Nucleus accumbens (tissue), 56 donors: ENCODE measurements at places on chromosomes 16 and 17.

DNA sequence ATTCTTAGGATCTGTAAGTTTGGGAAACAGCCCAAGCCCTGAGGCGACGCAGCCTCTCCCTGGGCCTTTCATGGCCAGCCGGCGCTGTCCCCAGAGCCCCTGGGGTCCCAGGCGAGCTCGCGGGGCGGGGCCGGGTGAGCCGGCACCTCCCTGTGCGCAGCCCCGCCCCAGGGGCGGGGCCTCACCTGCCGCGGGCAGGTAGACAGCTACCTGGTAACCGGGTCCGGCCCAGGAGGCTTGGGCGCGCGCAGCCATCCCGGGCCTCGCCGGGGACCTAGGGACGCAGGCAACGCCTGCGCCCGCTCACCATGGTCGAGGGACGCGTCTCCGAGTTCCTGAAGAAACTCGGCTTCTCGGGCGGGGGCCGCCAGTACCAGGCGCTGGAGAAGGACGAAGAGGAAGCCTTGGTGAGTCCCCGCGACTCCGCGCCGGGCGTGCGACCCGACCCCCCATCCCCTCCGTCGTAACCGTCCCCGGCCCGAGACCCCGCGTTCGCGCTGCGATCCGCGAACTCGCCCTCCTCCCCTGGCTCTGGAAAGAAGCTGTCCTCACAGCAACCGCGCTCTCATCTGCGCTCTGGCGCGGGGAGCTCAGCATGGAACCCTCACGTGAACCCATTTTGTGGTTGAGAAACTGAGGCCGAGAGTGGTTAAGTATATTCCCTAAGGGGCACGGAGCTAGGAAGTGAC, at the start of gene ATP2C2:
TSS of gene ATP2C2 (plus strand) at position 231 of the 689 bp plus-strand sequence. CDS start at position 309, 78 bp downstream.
- DNase-seq: no peak

DNA sequence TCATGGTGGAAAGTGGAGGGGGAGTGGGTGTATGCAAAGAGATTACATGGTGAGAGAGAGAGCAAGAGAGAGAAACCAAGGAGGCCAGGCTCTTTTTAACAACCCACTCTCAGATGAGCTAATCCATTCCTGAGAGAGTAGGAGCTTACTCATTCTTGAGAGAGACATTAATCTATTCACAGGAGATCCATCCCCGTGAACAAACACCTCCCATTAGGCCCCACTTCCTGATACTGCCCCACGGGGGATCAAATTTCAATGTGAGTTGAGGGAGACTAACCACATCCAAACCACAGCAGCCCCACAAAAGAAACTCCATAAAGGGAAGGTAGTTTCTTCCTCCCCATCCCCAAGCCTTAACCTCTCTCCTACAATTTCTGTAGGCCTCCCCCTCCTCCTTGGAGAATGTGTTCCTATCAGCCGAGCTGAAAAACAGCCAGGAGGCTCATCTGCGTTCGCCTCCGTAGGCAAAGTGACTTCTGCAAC, 450.0 kb downstream of the NPIPA7 start:
- DNase-seq: no peak

- no peak for DNase-seq
Observed at GRCh38 chr16:53080345-53081031, 25.7 kb downstream of the CHD9 start.

DNA sequence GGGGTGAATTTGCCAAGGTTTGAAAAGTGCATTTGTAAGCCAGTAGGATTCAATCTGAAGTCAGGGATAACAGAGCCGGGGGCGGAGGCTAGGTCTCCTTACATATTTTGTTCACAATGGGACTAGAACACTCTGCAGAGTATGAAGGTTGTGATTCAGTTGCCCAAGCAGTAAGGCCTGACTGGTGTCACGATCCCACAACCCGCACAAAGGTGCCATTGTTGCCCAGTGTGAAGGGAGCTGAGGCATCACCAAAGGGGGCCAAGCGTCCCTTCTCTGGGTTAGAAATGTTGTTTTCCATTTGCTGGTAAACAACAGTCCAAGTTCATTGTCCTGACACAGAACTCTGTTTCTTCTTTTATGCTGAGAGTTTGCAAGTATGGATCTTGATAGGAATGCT, 471.8 kb downstream of the MAF start:
- no peak for DNase-seq

DNA sequence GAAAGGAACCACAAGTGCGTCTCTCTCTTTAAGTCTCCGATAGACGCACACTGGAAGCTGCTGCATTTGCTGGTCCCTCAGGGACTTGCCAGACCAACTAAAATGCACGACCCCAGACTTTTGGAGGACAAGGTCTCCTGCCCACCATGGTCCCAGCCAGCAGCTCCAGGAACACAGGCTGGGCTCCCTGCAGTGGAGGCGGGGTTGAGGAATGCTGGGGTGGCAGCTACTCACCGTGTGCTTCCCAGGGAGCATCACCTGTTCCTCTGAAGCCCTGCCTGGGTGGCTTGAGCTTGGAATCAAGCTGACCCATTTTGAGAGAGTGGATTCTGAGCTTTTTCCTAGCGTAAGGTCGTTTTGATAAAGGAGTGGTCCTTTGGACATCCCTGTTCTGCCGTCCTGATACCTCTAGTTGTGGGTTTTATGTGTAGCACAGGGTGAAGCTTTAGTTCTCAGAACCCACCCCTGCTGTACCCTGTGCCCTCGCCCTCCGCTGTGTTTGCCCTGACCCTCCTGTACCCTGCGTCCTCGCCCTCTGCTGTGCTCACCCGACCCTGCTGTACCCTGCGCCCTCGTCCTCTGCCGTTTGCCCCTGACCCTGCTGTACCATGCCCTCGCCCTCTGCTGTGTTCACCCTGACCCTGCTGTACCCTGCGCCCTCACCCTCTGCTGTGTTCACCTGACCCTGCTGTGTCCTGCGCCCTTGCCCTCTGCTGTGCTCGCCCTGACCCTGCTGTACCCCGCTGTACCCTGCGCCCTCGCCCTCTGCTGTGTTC, 11.0 kb downstream of the ZNF276 start:
- no peak for DNase-seq

- DNase-seq: peak; percentile 23
Observed at GRCh38 chr17:19645734-19646201, 2.8 kb upstream of the ALDH3A2 start.

GRCh38 chr16:10178080-10178479, 4.1 kb downstream of the GRIN2A start:
- no peak for DNase-seq

DNA sequence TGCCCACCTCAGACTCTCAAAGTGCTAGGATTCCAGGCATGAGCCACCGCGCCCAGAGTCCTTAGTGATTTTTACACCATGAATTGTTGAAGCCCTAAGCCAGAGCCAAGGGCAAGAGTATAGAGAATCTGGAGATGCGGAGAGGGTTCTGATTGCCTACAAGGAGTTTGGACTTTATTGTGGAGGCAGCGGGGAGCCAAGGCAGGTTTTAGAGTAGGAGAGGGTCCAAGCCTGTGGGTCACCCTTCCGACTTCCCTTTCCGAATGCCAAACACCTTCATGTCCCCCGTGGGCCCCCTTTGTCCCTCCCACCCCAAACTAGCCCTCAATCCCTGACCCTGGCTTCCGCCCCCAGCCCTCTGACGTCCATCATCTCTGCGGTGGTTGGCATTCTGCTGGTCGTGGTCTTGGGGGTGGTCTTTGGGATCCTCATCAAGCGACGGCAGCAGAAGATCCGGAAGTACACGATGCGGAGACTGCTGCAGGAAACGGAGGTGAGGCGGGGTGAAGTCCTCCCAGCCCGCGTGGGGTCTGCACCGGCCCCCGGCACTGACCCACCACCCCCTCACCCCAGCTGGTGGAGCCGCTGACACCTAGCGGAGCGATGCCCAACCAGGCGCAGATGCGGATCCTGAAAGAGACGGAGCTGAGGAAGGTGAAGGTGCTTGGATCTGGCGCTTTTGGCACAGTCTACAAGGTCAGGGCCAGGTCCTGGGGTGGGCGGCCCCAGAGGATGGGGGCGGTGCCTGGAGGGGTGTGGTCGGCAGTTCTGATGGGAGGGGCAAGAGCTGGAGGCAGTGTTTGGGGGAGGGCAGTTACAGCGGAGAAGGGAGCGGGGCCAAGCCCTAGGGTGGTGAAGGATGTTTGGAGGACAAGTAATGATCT, 7.1 kb downstream of the MIEN1 start:
- no peak for DNase-seq

- DNase-seq: no peak
Observed at GRCh38 chr17:16013943-16014407, 14.4 kb downstream of the TTC19 start.

GRCh38 chr17:353213-353837, 718 bp upstream of the RPH3AL start:
- no peak for DNase-seq

- DNase-seq: no peak
Observed at GRCh38 chr17:82151106-82151957, 53.3 kb upstream of the FASN start.

DNA sequence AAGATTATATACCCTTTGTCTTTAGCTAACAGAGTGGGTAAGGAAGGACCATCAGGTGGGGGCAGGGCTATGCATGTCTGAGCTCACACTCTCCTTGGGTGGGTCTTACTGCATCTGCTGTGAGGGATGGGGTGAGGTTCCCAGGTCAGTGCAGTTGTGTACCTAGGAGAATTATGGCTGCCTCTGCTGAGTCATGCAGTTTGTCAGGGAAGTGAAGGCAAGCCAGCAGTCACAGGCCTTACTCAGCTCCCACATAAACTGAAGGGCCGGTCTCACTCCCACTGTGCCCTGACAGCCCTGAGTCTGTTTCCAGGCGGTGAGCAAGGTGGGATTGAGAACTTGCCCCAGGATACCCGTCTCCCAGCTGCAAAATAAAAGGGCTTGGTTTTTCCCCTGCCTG, 328.6 kb downstream of the MAP2K6 start:
- DNase-seq: no peak

GRCh38 chr16:11501632-11502031, 85.1 kb downstream of the LITAF start:
- no peak for DNase-seq

DNA sequence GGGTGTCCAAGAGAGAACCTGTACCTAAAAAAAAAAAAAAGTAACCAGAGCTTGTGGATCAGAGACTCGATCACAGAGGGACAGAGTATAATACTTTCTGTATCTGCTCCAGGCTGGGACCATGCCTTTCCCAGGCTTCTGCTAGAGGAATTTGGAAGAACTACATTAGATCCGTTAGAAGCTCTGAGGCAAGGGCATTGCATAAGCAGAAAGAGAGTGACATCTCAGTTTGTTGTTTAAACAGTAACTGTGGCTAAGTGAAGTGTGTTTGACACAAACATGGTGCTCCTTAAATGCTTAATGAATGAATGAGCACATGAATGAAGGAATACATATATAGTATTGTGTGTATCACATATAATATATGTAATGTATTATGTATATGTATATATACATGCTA, 131.2 kb downstream of the HS3ST3B1 start:
- no peak for DNase-seq

DNA sequence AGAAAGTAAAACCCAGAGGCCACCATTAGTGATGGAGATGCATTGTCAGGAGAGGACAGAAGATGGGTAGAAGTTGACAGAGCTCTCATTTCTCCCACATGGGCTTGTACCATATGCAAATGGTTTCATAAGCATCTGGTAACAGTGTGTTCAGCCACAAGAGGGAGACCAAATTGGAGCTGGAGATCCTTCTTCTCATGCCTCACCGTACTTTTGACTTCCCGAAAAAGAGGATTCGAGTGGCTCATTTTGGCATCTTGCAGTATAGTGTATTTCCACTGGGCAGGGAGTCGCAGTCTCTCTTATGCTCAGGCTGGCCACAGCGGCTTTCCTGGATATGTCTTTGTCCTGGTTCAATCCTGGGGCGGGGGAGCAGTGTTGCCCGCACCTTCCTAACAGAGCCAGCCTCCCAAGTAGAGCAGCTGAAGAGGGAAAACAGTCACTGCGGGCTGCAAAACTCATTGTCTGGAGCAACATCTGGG, 23.8 kb downstream of the TBC1D3B start:
- DNase-seq: no peak

GRCh38 chr17:73227944-73228343, 33.7 kb downstream of the CPSF4L start:
- no peak for DNase-seq

GRCh38 chr17:77328823-77329740, 188.3 kb downstream of the SEC14L1 start:
- DNase-seq: no peak

DNA sequence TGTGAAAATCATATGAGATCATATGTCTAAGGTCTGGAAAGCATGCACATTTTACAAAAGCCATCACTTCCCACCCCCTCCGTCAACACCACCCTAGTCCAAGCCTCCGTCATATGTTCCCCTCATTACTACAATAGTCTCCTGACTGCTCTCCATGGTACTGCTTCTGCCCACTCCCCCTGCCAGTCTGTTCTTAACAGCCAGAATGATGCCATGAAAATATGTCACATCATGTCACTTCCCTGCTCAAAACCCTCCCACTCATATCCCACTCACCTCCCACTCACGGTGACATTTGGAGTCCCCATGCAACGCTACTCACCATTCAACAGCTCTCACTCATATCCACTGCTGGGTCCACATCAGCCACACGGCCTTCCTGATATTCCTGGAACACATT, 432.3 kb downstream of the XYLT1 start:
- DNase-seq: no peak

DNA sequence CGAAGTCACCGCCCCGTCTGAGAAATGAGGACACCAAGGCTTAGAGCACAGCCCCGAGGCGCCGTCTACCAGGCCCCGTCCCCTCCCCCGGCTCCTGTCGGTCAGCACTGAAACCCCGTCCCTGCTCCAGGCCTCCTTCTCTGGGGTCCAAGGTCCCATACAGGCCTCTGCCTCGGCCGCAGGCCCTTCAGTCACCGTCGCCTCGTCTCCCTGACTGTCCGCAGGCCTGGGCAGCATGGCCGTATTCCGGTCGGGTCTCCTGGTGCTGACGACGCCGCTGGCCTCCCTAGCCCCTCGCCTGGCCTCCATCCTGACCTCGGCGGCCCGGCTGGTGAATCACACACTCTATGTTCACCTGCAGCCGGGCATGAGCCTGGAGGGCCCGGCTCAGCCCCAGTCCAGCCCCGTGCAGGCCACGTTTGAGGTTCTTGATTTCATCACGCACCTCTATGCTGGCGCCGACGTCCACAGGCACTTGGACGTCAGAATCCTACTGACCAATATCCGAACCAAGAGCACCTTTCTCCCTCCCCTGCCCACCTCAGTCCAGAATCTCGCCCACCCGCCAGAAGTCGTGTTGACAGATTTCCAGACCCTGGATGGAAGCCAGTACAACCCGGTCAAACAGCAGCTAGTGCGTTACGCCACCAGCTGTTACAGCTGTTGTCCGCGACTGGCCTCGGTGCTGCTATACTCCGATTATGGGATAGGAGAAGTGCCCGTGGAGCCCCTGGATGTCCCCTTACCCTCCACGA, 617 bp downstream of the COASY start:
- DNase-seq: no peak

DNA sequence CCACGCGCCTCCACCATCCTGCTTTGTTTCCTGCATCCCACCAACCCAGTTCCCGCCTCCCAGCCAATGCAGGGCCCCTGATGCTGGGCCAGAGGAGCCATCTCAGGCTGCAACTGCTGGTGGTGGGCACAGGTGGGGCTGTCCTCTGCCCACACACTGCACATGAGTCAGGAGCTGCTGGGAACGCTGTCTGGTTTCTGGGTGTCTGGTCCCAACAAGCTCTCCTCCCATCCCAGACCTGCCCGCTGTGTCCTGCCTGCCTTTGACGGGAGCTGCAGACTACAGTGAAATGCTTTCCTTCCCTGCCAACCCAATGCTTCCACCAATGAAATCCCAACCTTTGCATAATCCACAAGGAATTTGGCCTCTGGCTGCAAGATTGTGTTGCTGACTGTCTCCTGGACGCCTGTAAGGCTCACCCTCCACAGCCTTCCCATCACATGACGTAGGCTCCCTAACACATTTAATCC, 98.9 kb downstream of the N4BP1 start:
- no peak for DNase-seq
